ENCODE measurements at places on chromosomes 13 and 19.
A peak's percentile ranks its signal among the peaks of the same experiment; 100 is the strongest.

DNA sequence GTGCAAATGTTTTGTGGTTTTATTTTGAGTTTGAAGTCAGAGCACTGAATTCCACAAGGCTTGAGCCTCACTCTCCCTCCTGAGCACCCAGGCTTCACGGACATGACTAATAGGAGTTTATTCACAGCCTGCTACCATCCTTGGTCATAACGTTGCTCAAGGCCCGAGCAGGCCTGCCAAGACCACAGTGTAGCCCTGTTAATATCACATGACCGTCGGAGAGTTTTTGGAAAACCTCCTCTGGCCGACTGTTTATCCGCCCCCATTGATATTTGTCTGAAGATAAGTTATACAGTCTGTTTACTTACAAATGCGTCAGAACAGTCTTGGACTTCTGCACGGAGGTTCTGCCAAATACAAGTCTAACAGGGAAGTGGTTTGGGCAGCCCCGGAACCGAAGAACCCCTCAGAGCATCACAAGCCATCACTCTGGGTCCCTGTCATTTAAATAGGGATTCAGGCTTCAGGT, 89.9 kb downstream of the COL4A2 start:
- no peak for DNase-seq

DNA sequence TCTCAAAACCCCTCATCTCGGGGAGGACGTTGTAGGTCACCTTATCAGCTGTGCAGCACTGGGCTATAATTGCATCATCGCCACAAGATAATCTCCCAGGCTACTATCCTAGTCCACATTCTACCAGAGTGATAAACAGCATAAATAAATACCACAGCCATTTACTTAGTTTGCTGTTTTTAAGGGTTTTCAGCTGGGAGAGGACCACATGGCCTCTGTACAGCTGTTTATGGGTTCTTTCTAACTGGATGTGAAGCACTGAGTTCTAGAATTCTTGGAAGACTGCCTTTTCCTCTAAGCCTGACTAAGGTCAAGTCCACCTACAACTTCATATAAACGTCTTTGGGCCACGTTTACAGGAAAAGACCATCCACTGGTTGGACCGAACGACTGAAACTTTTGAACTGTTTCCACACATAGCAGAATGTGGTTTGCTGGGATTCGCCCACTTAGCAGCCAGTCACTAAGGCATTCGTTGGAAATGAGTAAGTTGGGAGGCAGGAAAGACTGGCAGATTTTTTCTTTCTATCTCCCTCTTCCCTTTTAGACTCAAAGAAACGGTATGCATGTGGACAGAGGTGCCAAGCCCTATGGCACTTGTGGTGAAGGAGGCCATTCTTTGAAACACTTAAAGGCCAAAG, 752.5 kb upstream of the SGCG start:
- no peak for DNase-seq

GRCh38 chr19:44512326-44513298, 12.3 kb upstream of the ZNF180 start:
- peak; percentile 5 for DNase-seq

DNA sequence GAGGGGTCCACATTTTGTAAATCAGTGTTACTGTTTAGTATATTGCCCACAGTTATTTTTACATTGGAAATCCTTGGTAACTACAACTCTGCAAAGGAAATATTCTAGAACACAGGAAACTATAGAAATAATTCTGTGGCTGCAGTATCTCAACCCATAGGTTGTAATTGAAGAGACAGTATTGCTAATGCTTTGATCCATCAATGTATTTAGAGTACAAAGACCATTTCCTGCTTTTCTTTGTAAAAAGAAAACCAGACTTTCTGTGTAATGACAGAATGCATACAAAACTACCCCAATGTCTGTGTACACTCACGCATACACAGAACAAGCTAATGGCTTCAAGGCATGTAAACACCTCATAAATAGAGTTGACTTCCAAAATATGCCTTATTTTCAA, 622.1 kb upstream of the ARGLU1 start:
- DNase-seq, result no peak

- no peak for DNase-seq
Measured at GRCh38 chr13:76936763-76937162, 11.5 kb upstream of the ACOD1 start.

DNA sequence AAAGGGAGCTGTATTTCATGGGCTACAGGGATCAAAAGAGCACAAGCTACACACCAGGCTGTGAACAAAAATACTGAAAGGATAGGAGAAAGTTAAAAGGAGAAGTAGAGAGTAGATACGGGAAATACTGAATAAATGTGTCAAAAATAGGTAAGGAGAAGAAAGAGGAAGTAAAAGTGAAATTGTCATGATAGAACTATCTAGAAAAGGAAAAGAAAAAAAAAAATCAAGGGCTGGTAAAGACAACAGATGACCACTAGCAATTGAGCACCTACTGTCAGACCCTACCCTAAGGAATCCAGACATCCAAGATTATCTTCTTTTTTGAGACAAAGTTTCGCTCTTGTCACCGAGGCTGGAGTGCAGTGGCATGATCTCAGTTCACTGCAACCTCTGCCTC, 4.8 kb downstream of the RUBCNL start:
- no peak for DNase-seq

DNA sequence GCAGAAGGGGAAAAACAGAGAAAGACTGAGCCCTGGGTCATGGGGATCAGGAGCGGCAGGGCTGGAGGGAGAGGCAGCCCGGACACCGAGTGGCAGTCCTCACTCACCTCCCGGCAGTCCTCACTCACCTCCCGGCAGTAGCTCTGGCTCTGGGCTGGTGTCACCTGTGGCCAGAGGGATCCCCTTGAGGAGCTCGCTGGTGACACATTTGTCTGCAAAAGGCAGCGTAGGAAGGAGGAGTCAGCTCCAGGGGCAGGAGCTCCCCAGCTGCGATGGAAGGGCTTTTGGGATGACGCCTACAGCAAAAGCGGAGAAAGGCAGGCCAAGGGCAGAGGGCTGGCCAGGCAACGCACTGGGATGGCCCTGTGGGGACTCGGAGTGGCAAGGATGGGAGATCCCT, 739 bp downstream of the EIF3G start:
- DNase-seq, result no peak

GRCh38 chr13:107203146-107203847, 635.4 kb upstream of the ARGLU1 start:
- DNase-seq, result no peak

DNA sequence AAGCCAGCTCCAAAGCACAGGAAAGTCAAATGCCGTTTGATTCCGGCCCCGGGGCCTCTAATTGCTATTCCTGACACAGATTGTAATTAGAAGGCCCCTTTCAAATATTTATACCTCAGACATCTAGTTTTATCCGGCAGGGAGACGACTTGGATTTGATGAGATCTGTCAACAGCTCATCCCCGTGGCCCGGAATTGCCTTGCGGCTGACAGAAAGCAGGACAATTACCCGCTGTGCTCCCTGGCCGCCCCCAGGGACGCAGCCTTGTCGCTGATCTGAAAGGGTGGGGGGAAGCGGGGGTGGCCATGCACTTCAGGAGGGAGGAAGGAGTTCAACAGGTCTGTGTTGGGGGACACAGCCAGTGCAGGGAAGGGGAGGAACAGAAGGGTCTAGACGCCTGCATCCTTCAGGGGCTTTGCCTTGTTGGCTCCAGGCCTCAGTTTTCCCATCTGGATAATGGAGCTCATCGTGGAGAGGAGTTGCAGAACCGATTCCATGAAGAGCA, 1.8 kb upstream of the SHD start:
- DNase-seq, result no peak

- peak; percentile 54 for DNase-seq
Measured at GRCh38 chr13:42405665-42406390, 133.9 kb downstream of the AKAP11 start.

- no peak for DNase-seq
Measured at GRCh38 chr13:100694722-100695508, 20.3 kb upstream of the TMTC4 start.

GRCh38 chr13:111944171-111944583, 122.8 kb upstream of the SOX1 start:
- DNase-seq, result no peak

DNA sequence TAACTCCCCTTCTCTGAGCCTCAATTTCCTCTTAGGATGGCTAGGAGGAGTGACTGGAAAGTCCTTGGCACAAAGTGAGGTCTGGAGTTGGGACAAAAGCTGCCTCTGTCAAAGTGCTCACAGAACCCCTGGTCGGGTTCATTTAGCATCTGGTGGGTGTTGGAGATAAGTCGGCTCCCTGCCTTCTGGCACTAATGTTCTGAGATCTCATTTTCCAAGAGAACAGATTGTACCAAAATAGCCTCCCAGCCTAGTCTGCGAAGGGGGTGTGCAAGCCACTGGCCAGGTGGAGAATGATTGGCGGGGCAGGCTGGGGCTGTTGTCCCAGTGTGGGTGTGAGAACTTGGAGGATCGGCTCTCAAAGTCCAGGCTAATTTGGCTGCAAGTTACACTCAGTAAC, 20.7 kb upstream of the NWD1 start:
- DNase-seq, result no peak

All from activated T-helper 9 cell treated with anti-CD3 and anti-CD28 coated beads, Interleukin-2, amount 50 U/mL, for 16 hours (primary cell).